ENCODE measurements at places on chromosomes 3 and 15.

DNA sequence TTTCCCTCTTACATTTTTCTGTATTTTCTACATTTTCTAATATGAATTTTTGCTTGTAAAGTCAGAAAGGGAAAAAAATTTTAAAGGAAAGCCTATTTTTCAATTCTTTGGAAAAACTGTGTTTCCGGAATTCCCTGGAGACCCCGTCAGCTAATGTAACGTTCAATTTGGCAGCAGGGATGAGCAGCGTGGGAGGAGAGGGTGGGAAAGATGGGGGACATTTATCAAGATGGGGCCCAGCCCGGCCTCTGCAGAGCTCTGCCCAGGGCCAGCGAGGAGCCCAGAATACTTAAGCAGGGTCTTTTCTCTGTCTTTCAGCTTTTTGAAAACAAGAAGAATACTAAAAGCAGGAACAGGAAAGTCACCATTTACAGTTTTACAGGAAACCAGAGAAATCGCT is 129.0 kb downstream of the LRRK1 start:
- no peak for DNase-seq

- no peak for DNase-seq
These were observed 4.5 kb upstream of the CFAP100 start for GRCh38 chr3:126390201-126390600.

DNA sequence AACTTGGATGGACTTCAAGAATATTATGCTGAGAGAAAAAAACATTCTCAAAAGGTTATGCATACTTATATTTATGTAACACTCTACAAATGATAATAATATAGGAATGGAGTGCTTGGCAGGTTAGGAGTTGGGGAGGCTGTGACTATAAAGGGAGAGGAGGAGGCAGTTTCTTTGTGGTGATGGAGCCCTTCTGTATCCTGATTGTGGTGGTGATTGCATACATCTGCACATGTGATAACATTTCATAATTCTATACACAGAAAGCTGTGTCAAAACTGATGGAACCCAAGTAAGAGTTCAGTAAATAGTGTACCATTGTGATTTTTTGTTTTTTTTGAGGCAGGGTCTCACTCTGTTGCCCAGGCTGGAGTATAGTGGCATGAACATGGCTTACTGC is 31.7 kb upstream of the FAM3D start:
- DNase-seq = no peak

GRCh38 chr15:78420220-78420619 is 17.8 kb upstream of the IREB2 start:
- DNase-seq = no peak

DNA sequence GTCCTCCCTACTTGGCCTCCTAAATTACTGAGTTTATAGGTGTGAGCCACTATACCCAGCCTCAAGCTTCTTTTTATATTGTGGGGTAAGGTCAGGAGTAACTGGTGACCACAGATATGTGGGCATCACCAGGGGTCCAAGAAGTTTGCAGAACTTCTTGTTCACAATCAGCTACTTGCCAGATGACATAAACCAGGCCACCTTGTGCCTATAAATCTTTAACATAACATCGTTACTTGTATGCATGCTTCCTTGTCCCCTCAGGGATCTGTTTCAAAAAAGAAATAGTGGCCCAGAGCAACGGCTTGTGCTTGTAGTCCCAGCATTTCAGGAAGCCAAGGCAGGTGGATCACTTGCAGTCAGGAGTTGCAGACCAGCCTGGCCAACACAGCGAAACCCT is 115.1 kb upstream of the FAM174B start:
- no peak for DNase-seq

DNA sequence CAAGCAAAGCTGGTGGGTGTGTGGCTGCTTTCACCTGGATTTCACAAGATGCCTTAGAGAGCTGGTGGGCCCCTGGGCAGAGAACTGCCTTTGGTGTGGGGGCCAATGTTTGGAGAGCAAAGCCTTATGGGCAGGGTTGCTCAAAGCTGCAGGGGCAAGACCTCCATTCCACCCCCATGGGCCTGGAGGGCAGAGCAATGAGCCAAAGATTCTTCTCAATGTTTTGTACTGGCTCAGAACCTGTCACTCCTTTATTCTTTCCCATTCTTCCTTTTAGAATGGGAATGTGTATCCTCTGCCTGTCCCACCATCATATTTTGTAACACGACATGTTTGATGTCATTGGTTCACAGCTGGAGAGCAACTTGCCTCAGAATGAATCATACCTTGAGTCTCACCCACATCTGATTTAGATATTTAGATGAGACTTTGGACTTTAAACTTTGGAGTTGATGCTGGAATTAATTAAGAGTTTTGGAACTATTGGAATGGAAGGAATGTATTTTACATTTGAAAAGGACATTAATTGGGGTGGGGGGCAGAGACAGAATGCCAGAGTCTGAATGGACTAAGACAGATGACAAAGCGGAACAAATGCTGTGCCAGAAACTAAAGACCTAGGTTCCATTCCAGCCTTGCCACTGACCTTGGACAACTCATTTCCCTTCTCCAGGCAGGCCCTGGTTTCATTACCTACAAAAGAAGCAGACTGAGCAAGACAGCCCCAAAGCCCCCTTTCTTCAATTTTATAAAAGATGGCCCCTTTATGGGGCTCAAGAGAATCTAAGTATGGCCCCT is 72.9 kb downstream of the DAPK2 start:
- DNase-seq = no peak

GRCh38 chr15:53559364-53560277 is 199.8 kb downstream of the WDR72 start:
- DNase-seq = no peak

- no peak for DNase-seq
These were observed 8.2 kb downstream of the SNX33 start for GRCh38 chr15:75655931-75656330.

GRCh38 chr15:67775998-67776397 is 49.3 kb upstream of the SKOR1 start:
- DNase-seq = no peak

DNA sequence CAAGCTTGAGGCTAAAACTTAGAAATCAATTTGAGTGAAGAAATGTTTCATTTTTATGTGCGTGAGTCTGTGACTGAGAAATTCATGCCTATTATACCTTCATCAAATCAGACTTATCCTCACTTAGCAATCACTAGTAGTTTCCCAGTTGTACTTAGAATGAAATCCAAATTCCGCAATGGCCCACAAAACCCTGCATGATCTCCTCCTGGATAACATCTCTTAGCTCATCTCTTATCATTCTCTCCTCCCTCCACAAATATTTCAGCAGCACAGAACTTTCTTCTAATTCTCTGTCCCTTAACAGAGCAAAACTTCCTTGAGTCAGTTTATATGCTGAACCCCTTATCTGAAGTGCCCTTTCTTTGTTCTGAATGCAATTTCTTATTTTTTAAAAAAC is 198.8 kb upstream of the TGFBR2 start:
- no peak for DNase-seq

DNA sequence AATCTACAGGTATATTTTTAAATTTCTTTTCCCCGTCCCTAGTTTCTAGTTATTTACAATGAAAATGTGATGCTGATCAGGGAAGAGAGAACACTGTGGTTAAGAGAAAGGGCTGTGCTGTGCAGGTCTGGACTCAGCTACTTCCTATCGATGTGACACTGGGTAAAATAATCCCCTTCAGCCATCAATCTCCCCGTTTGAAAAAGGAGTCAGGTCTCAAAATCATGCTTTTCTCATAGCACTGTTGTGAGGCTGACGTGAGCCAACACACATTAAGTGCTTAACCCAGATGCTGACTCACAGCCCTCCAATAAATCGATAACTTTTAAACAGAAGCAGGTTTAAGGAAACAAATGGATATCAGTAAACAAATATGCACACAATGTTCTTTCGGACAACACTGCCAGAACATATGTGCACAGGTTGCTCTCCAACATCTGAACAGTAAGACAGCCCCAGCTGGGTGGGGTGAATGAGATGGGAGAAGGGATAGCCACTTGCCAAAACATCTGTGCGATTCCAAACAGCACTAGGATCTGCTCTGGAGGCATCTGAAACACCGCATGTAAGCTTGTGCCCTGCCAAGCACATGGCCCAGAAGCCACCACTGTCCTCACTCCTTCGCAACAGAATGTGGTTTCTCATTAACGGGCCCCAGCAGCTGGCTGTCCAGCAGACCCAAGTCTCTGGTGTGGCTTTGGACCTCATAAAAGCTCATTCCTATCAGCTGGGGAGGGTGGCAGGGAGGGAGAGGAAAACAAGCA is 143.2 kb upstream of the PRICKLE2 start:
- no peak for DNase-seq

- DNase-seq = no peak
These were observed 1.3 kb downstream of the SMC4 start for GRCh38 chr3:160400702-160401150.

DNA sequence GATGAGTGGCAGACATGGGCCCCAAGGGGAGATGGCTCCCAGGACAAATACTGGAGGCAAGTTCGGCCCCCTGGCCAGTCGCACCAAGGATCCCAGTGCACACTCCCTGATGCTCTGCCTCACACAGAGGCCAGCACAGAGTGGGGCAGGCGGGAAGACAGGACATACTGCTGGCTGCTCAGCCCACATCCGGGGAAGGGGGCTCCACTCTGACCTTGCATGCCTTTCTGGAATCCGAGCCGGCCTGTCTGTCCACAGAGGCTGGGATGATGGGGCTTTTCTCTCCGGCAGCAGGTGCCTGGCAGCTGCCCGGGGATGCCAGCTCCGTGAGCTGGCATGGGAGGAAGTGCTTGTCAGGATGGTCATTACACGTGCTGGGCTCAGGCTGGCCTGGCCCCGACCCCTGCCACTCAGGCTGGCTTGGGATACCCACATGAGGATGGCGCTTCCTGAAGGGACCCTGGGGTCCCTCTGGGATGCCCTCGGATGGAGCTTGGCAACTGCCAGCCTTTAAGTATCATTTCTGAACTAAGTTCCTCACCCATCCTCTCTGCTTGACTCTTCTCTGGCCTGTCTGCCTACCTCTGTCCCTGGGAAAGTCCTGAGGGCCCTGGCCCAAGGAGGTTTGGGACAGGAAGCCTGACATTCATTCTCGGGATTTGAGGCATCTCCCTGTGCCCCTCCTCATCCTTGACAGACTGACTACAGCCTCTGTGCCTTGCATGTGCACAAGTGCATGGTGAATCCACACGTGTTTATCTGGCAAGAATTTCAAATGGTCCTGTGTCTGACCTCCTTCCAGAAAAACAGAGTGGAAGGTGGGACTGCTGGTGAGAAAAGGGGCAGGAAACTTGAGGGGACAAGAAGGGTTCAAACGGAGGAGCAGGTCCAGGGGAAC is 46.5 kb downstream of the EXOG start:
- peak; percentile 79 for DNase-seq

- DNase-seq = no peak
These were observed 106.6 kb upstream of the TMC3 start for GRCh38 chr15:81480645-81481053.

- DNase-seq = no peak
These were observed 60.9 kb downstream of the SCN10A start for GRCh38 chr3:38755130-38755529.

DNA sequence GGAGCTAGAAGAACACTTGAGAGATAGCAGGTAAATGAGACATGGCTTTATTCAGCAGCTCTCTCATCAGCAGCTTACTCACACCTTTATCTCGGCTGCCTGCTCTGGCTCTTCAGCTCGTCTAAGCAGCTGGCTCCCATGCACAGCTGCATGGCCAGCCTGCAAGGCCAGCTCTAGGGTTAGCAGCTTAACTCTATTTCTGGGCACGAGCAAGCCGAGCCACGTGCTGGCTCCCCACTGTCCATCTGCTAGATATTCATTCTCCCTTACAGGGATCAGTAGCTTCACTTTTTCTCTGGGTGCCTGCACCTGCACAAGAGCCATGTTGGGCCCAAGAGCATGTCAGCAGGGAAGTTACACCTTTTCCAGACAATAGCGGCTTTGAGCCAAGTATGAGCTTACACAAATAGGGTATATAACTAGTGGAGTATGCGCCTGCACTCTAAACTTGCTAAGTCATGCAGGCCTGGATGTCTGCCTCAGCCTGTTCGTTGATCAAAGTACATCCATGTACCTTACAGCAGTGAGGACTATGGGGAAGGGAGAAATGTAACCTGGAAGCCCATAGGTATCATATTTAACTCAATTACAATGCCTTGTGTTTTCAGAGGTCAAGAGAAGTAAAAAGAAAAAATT is 174.9 kb upstream of the SNTN start:
- DNase-seq = no peak

DNA sequence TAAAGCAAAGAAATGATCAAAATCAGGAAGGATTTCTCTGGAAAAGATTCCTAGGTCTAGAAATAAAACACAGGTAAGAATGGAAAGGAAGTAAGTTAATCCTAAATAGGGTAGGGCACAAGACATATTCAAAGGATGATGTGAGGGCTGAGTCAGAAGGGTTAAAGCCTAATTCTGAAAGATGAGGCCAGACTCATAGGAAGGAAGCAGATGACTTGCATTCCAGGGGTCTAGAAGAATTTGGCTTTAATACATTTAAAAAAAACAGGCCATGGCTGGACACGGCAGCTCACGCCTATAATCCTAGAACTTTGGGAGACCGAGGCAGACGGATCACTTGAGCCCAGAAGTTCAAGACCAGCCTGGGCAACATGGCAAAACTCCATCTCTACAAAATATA is 3.2 kb downstream of the SSR3 start:
- DNase-seq = peak; percentile 74

DNA sequence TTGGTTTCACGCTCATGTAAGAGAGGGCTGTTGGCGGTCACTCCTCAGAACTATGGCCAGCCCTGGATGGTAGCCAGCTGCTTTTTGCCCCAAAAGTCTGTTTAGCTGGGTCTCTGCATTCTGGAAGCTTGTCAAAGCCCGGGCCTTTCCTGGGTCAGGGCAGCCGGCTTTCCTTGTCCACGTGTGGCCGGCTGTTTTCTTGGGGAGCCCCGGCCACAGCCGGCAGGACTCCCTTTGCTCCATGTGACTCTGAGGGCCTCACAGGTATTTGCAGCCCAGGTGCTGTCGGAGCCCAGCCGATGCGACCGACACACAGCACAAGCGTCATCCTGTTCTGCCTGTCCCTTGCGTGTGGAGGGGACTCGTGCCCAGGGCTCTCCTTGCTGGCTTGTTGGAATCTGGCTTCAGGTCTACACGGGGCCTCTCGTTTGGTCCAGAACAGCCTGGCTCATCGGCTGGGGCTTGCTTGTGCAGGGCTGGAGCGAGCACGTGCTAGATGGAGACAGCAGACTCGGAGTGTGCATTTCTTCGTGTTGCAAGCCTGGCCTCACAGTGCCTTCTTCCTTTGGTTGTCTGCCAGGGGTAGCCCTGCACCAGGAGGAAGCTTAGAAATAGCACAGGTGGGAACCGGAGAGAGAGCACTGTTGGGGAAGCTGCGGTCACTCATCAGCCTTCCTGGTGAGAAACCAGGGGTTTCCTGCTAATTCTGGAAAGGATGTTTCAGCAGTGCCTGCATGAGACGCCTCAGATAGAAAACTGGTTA is 51.5 kb downstream of the PGPEP1L start:
- no peak for DNase-seq

- no peak for DNase-seq
These were observed 332.3 kb downstream of the SHQ1 start for GRCh38 chr3:72515941-72516340.

- DNase-seq = no peak
These were observed 59.5 kb upstream of the STXBP5L start for GRCh38 chr3:120848503-120848902.
